Effector memory CD8-positive, alpha-beta T cell (primary cell): ENCODE measurements at places on chromosomes 5 and 9.

- no peaks in the 10 kb centered on the region for H3K4me1 ChIP-seq
- no peaks in the 10 kb centered on the region for H3K36me3 ChIP-seq
- no peak for DNase-seq
Observed at GRCh38 chr5:82885627-82886389, 191.4 kb downstream of the TMEM167A start.

DNA sequence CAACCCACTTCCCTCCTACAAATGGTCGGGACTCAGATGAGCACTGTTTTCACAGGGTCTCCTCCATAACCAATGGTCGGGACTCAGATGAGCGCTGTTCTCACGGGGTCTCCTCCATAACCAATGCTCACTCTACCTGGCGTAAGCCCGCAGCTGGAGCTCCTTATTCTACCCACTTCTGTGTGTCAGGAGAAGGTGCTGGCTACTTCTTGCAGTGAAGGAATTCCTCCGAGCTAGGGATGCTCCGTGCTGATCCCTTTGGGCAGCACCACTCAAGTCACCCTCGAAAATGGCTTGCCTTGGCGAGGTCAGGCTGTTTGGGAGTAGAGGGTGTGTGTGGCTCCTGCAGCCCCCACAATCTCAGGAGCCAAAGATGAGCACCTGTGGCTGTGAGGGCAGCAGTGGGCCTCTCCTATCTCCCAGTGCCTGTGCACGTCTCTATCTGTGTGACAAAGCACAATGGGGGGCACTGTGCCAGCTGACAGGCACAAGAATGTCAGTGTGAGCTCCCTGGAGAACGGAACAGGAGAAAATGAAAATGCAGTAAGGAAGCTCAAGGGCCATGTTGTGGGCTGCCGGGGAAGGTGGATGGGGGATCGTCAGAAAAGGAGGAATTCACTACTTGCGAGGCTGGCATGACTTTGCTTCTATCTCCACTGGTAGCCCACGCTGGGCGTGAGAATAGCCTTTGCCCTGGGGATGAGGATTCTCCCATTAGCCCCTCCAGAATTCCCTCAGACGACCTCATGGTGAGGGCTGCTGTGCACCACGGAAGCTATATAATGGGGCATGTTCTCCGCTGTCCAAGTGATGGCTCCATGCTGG is 3.9 kb upstream of the BTNL9 start:
- no peak overlapping the region for H3K27ac ChIP-seq
- H3K4me3 ChIP-seq: no peak overlapping the region
- H3K27me3 ChIP-seq: peaks cover 12% of the 10 kb centered on the region

DNA sequence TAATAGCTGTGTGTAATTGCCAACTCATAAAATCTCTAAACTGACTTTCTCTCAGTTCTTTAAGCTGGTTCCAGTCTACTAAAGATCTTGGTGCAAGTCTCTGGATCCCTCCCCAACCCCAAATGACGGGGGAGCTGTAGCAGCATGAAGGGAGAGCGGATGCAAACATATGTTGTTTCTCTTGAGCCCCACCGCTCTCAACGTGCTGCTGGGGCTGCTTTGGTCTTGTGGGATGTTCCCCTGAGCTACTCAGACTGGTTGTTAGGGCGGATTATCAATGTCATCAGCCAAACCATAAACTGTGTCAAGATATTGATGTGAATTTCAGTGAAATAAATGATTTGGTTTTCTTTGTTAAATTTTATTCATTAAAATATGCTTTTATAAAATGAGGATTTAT is 40.9 kb upstream of the APC start:
- no peaks in the 10 kb centered on the region for H3K36me3 ChIP-seq
- H3K4me1 ChIP-seq: no peaks in the 10 kb centered on the region
- DNase-seq: no peak
- peaks cover 43% of the 10 kb centered on the region for H3K27me3 ChIP-seq
- H3K27ac ChIP-seq: no peak overlapping the region

DNA sequence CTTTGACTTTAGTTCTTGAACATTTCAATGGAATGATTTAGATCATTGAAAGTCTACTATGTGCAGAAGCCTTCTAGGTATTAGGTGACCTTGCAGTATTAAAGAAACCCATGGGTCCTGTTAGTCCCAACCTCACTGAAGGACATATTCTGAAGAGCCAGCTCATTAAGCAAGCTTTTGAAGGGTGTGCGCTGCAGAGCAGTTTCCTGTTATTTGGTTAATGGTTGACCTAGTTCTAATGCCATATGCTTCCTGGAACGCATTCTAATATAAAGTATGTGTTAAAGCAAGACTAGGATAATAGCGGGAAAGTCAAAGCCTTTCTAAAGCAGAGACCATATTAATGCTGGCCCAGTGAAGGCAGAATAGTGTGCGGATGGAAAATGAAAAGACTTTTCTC is 20.1 kb downstream of the ZNF462 start:
- H3K36me3 ChIP-seq: no peaks in the 10 kb centered on the region
- no peaks in the 10 kb centered on the region for H3K27me3 ChIP-seq
- H3K4me1 ChIP-seq: no peaks in the 10 kb centered on the region

DNA sequence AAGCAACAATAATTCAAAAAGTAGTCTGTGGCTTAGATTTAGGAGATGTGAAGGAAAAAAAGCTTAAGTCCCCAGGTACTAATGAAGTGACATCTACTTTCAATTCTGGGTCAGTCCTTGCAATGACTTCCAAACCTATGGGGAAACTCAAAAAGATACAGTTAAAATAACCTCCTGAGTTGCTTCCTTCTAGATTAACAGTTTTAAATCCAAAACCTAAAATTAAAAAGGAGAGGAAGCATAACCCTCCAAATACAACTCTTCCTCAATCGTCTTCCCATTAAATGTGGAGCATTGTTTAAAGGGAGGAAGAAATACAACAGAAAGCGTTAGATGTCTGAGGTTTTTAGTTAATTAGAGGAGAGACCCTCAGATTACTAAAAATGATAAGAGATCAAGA is 75.7 kb downstream of the AGTPBP1 start:
- H3K4me3 ChIP-seq: no peak overlapping the region
- no peak overlapping the region for H3K27ac ChIP-seq
- no peaks in the 10 kb centered on the region for H3K27me3 ChIP-seq
- DNase-seq: no peak
- peaks cover 29% of the 10 kb centered on the region for H3K36me3 ChIP-seq
- H3K4me1 ChIP-seq: peaks cover 9% of the 10 kb centered on the region

DNA sequence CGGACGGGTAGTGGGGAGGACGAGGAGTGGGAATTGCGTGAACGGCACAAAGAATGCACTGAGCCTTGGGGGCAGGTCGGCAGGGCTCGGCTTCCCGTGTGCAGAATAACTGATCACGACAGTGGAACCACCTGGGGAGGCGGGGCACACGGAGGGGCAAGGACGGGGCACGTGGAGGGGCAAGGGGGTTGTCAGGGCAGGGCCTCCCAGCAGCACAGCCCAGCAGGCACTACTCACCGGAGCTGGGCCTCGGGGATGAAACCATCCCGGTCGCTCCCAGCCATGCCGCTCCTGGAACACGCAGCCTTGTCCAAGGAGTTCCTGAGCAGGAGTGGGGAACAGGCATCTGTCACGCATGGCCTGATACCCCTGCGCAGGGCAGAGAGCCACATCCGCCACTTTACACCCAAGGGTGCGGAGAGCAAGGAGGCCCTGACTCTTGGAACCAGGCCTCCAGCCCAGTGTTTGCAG is 33.4 kb downstream of the SARDH start:
- no peak overlapping the region for H3K4me3 ChIP-seq
- H3K4me1 ChIP-seq: peaks cover 10% of the 10 kb centered on the region
- H3K36me3 ChIP-seq: peaks cover 7% of the 10 kb centered on the region
- peaks cover 16% of the 10 kb centered on the region for H3K27me3 ChIP-seq
- H3K27ac ChIP-seq: no peak overlapping the region

DNA sequence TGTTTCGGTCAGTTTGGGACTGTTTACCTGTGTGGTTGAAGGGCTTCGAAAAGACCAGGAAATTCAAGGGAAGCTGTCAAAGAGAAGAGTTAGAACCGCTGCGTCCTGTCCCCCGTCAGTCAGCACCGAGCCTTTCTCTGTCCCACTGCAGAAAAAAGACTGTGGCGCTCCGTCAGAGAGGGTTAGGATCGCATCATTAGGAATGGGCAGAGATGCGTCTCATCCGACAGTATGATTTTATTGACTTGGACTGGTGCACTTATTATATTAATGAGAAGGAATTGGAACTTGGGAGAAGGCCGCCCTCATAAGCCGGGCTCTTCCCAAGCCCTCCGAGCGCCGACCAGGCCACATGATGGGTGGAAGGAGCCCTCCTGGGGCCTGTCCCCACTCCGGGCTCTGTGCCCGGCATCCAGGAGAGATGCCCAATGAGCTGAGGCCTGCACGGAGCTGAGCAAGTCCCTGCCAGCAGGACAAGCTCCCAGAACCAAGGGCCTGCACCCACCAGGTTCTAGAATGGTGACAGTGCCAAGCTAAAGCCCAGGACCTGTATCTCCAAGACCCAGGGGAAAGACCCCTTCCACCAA is 71.5 kb downstream of the NEK6 start:
- no peak for DNase-seq
- H3K36me3 ChIP-seq: peaks cover 5% of the 10 kb centered on the region

GRCh38 chr9:127915325-127915752 is 1.5 kb downstream of the ST6GALNAC4 start:
- peak overlapping the region; percentile 85 for H3K4me3 ChIP-seq
- peaks cover 37% of the 10 kb centered on the region for H3K36me3 ChIP-seq
- no peak for DNase-seq
- H3K27ac ChIP-seq: peak overlapping the region; percentile 68
- H3K27me3 ChIP-seq: no peaks in the 10 kb centered on the region

- no peak overlapping the region for H3K27ac ChIP-seq
- DNase-seq: no peak
- H3K4me3 ChIP-seq: no peak overlapping the region
- no peaks in the 10 kb centered on the region for H3K36me3 ChIP-seq
Observed at GRCh38 chr5:80590766-80591165, 20.7 kb upstream of the ANKRD34B start.

DNA sequence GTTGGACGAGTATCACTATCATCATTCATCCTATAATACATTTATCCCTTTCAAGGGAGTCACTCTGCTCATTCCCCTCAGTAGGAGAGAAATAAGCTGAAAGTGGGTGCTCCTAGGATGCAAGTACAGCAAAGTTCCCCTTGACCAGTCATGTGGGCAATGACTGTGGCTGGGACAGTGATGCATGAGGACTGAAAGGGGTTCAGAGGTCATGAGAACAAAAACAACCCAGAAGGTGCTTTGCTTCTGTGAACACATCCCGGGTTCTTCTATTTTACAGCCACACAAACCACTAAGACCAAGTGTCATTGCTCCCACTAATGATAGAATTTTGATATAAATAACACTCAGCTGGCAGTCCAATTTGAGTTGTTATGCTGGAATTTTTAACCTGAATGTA is 177.8 kb upstream of the ADCY2 start:
- H3K27me3 ChIP-seq: no peaks in the 10 kb centered on the region
- H3K36me3 ChIP-seq: no peaks in the 10 kb centered on the region
- no peak overlapping the region for H3K27ac ChIP-seq

GRCh38 chr9:127181595-127182190 is 59.3 kb upstream of the ANGPTL2 start:
- no peaks in the 10 kb centered on the region for H3K27me3 ChIP-seq
- no peak for DNase-seq
- H3K4me3 ChIP-seq: no peak overlapping the region
- H3K4me1 ChIP-seq: peaks cover 4% of the 10 kb centered on the region
- H3K27ac ChIP-seq: no peak overlapping the region

- no peaks in the 10 kb centered on the region for H3K27me3 ChIP-seq
- H3K36me3 ChIP-seq: no peaks in the 10 kb centered on the region
- peaks cover 6% of the 10 kb centered on the region for H3K4me1 ChIP-seq
- H3K4me3 ChIP-seq: no peak overlapping the region
- no peak overlapping the region for H3K27ac ChIP-seq
- no peak for DNase-seq
Observed at GRCh38 chr5:137668637-137669036, 67.3 kb downstream of the KLHL3 start.

DNA sequence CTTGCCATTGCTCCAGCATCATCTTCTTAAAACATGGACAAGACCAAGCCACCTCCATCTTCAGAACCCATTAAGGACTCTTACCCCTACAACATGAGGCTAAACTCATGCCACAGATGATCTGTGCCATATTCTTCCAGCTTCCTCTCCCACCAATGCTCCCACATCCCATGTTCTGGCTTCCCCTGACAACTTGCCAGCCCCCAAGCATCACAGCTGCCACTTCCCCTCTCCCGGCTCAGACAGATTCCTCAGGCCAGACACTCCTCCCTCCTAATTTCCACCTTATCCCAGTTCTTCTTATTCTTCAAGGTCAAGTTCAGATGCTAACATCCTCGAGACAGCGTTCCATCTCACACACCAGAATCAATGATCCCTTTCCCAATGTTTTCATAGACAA is 57.8 kb downstream of the ANKH start:
- no peak overlapping the region for H3K4me3 ChIP-seq
- peak overlapping the region; percentile 94 for H3K27ac ChIP-seq
- no peak for DNase-seq
- no peaks in the 10 kb centered on the region for H3K36me3 ChIP-seq
- peaks cover 66% of the 10 kb centered on the region for H3K4me1 ChIP-seq

- H3K27ac ChIP-seq: no peak overlapping the region
- H3K36me3 ChIP-seq: no peaks in the 10 kb centered on the region
- peaks cover 12% of the 10 kb centered on the region for H3K27me3 ChIP-seq
- DNase-seq: no peak
- H3K4me1 ChIP-seq: no peaks in the 10 kb centered on the region
- H3K4me3 ChIP-seq: no peak overlapping the region
Observed at GRCh38 chr5:5719292-5719691, 296.8 kb downstream of the ICE1 start.

- H3K36me3 ChIP-seq: no peaks in the 10 kb centered on the region
- no peak overlapping the region for H3K4me3 ChIP-seq
- no peak overlapping the region for H3K27ac ChIP-seq
- no peaks in the 10 kb centered on the region for H3K4me1 ChIP-seq
Observed at GRCh38 chr5:59553992-59554391, 339.5 kb downstream of the PDE4D start.

- DNase-seq: peak; percentile 45
- H3K27me3 ChIP-seq: no peaks in the 10 kb centered on the region
- H3K4me1 ChIP-seq: peaks cover 16% of the 10 kb centered on the region
- H3K4me3 ChIP-seq: peak overlapping the region; percentile 71
Observed at GRCh38 chr9:131578731-131579504, 33.6 kb downstream of the PRRT1B start.

DNA sequence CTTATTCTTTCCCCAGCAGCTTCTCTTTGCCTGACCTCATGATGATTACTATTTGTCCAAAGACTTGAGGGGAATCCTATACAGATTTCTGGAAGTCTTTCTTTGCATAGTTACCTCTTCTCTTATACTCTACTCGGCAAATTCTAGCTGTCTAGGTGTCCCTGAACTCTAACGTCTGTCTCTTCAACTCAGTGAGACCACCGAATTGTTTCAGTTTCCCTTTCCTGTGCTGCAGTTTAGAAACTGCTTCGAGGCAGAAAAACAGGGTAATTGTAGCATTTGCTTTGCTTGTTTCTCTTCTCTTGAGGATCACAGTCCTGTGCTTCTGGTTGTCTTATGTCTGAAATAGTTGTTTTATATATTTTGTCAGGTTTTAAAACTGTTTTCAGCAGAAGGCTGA is 14.8 kb downstream of the LVRN start:
- DNase-seq: no peak
- no peaks in the 10 kb centered on the region for H3K36me3 ChIP-seq
- peak overlapping the region; percentile 79 for H3K27ac ChIP-seq
- H3K4me1 ChIP-seq: peaks cover 10% of the 10 kb centered on the region
